ENCODE measurements at places on chromosomes 3 and 15.

- DNase-seq, result no peak
Measured at GRCh38 chr3:129549006-129549800, 6.2 kb downstream of the H1-8 start.

- DNase-seq, result no peak
Measured at GRCh38 chr3:121598564-121598963, 5.4 kb downstream of the FBXO40 start.

GRCh38 chr3:56595975-56596840 is 39.2 kb downstream of the CCDC66 start:
- no peak for DNase-seq

DNA sequence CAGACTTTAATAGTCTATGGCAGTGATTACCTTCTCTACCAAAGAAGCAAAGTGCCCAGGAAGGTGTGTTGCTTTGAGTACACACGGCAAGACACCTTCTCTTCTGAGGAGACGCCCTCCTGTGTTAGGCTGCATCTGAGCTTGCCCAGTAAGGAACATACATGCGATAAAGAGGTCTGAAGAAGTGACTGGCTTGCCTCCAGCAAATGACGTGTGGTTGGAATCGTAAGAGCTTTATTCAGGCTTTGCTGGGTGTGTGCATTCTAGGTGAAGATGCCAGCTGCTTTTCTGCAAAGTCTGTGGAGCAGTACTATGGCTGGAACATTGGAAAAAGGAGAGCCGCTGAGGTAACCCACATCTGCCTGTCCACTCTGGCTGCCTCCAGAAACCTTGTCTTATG is 22.4 kb downstream of the MAP6D1 start:
- no peak for DNase-seq

DNA sequence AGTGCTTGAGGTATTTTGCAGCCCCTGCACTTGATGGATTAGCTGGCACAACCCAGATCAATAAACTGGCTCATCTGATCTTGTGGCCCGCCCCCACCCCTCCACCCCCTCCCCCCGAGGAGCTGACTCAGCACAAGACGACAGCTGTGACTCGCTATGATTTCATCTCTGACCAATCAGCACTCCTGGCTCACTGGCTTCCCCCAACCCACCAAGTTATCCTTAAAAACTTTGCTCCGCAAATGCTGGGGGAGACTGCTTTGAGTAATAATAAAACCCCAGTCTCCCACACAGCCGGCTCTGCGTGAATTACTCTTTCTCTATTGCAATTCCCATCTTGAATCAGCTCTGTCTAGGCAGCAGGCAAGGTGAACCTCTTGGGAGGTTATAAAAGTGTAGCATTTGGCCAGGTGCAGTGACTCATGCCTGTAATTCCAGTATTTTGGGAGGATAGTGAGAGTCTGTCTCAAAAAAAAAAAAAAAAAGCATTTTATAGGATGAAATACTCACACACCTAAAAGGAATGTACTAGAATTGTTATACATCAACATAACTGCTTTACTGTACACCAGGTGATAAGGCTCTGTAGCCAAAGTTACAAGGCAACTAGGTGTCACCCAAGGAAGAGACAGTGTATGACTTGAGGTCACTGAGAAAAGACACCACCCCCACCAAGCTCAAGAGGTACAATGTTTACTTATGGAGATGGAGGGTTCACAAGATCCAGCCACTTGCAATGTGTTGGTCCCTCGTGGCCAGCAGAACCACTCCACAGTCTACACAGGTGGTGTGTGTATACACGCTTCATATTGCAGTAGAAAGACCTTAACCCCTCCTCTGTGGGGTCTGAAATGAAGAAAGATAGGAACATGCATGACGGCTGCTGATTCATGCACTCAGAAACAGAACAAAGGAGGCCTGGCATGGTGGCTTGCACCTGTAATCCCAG is 8.6 kb downstream of the ZNF445 start:
- DNase-seq, result no peak

DNA sequence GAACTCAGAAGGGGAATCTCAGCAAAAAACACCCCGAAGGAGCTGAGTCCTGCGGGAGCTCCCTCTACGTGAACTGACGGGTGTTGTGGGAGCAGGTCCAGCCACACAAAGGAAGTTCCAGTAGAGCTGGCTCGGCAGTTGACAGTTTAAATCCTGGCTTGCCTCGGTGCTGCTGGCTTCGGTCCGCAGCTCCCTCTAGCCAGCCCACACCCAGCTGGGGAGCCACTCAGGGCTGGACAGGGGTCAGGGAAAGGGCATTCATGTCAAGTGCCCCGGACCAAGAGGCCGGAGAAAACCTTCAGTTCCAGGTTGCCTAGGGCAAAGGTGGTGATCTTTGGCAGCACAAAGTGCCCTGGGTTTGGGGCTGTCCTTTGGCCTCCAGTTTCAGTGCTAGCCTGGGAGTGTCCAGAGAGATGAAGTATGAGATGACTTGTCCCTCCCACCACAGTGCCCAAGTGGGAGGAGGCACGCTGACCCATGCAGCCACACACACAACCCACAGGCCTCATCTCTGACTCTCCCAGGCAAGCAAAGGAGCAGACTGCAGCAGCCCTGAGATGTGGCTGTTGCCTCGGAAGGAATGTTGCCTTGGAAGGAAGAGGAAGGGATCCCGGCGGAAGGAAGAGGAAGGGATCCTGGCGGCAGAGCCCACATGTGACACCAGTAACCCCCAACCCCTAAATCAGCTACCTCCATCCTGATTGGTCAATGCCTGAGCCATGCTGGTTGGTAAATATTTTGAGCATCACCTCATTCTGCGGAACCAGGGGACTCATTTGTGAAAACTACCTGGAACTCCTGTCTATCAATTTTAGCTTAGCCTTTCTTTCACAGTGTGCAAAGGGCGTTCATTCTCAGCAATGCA is 13.9 kb upstream of the ANPEP start:
- DNase-seq, result peak; percentile 48

DNA sequence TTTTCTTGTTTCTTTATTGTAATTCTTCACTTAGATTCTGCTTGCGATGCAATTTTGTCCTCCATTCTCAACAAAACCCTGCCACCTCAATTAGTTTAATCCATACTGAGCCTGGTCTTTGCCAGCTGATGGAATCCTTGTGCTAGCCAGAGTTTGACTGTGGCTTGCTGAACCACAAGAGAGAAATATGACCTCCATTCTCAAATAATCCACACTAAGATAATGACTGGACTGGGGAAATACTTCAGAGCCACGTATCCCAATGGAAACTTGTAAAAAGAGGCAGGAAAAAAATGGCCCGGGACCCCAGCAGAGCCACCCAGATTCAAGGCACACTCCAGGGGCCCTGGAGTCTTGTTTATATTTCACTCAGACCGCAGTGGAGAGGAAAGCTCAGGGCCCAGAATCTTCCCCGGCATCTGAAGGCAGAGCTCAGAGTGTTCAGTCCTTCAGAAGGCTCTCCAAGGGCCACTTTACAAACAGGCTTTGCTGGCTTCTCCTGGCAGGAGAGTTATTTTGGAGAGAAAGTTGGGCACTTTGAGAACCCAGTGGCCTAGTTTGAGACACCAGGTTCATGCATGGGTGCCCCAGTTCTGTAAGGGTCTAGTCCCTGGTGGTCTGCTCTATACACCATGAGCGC is 62.7 kb downstream of the SSUH2 start:
- DNase-seq, result no peak

All from muscle of arm (tissue), 14 donors.